Osteoblast (primary cell): ENCODE measurements at places on chromosomes 7 and 10.

- no peak for DNase-seq
Observed at GRCh38 chr10:24193330-24193729, 15.6 kb upstream of the KIAA1217 start.

GRCh38 chr7:102063690-102064180 is 222.9 kb upstream of the SH2B2 start:
- peak; percentile 64 for DNase-seq

DNA sequence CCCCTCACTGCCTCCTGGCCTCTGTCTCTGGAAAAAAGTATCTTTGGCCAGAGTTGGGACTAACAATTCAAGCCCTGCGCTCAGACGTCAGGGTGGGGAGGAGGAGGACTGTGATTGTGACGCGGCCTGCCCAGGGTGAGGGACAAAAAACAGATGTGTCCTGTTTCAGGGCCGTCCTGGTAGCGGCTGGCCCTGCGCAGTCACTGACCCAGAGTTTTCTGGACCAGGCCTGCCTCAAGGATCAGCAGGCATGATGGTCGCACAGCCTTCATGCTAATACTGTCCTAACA is 110.1 kb downstream of the CYTH3 start:
- no peak for DNase-seq

- DNase-seq = no peak
Observed at GRCh38 chr7:79785556-79785955, 332.1 kb upstream of the MAGI2 start.

- DNase-seq = no peak
Observed at GRCh38 chr7:8146106-8146787, 115.7 kb downstream of the ICA1 start.

GRCh38 chr7:137717811-137718271 is 128.9 kb downstream of the DGKI start:
- peak; percentile 72 for DNase-seq

DNA sequence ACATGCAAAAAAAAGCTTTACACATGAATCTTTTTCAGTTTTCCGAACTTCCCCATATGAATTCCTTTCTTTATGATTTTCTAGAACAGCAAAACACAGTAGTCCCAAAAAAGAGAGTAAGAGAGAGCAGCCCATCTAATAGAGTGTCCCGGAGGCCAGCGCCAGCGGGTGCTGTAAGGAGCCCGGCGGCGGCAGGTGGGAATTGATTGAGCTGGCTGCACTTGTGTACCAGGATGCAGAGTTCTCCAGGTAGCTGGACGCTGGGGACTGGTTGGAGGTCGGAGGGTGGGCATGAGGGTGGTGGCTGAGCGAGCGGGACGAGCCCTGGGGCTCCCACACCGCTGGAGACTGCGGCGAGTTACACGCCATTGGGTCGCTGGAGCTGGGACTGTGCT is 4.0 kb downstream of the DLX5 start:
- DNase-seq = peak; percentile 83

- peak; percentile 64 for DNase-seq
Observed at GRCh38 chr10:15715619-15716227, 4.0 kb downstream of the ITGA8 start.

DNA sequence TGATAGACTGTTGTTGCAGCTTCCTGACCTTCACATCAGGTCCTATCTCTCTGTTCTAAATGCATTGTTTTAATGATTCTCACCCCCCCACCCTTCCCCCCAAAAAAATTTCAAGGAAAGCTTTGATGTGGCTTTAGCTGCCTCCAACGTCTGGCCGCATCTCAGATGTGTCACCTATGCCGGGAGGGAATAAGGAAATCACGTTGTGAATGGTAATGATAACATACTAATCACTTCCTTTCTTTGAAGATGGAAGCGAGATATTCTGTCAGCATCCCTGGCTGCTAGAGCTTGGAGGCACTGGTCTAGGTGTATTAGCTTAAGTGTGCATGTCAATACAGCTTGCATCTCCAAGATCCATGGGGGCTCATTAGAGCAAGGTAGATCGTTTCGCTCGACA is 89.6 kb downstream of the VTI1A start:
- DNase-seq = no peak

DNA sequence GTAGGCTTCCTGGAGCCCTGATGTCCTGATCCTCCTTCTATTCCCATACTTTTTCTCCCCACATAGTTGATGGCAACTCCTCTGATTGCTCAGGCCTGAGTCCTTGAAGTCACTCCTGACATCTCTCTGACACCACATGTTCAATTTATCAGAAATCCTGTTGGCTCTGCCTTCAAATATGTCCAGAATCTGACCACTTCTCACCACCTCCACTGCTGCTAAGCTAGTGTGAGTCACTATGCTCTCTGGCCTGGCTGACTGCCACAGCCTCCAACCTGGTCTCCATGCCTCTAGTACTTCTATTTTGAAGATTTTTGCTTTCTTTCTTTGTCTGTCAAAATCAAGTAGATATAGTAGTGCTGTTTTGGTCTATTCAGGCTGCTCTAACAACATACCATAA is 53.0 kb downstream of the TMEM229A start:
- DNase-seq = no peak

GRCh38 chr7:128881458-128882125 is 18.9 kb downstream of the ATP6V1F start:
- DNase-seq = peak; percentile 65

DNA sequence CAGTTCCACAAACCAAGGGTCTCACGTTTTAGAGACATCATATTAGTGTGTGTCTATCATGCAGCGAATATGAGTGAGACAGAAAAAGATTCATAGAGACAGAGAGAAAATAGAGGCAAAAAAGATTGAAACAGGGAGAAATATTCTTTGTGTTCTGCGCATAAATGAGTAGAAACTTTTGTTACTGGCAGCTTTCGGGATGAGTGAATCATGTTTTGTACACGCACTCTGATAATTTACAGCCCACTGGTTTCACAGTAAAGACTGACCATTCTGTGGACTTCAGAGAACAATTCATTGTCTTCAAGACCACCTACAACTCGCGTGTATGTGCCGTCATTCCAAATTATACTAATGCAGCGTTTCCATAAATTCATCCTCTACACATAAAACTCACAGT is 60.2 kb downstream of the NRCAM start:
- no peak for DNase-seq

DNA sequence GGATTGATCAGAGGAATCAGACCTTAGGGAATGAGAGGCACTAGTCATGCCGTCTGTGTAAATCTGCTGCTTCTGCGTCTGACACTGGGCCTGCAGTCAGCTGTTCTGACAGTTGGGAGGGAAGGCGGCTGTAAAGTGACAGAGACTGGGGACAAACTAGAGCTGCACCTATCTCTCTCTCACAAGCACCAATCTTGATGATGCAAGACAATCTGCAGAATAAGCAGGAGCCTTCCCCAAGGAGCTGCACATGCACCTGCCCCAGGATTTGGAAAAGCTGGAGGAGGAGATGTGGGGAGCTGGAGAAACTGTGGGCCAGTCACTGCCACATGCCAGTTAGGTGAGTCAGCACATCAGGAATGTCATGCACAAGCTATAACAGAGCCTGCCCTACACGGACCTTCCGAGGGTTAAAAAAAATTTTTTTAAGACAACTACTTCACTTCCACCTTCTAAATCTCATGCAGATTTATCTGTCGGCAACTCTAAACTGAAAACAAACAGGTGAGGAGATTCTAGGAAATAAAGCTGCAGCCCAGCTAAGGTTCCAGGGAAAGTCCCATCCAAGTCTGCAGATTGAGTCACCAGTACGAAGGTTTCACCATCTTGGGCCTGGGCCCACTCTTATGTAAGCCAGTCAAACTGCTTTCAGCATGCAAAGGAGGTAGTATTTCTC is 39.2 kb downstream of the ENO4 start:
- peak; percentile 76 for DNase-seq

DNA sequence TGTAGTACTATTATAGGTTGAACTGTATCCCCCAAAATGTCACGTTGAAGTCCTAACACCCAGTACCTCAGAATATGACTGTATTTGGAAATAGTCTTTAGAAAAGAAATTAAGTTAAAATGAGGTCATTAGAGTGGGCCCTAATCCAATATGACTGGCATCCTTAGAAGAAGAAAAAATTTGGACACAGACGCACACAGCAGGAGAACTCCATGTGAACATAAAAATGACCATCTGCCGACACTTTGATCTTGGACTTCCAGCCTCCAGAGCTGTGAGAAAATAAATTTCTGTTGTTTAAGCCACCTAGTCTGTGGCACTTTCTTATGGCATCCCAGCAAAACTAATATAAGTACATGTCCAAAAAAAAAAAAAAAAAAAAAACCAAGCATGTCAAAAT is 225.8 kb downstream of the PARD3 start:
- DNase-seq = no peak

GRCh38 chr7:134454277-134454676 is 4.6 kb downstream of the AKR1B1 start:
- no peak for DNase-seq

DNA sequence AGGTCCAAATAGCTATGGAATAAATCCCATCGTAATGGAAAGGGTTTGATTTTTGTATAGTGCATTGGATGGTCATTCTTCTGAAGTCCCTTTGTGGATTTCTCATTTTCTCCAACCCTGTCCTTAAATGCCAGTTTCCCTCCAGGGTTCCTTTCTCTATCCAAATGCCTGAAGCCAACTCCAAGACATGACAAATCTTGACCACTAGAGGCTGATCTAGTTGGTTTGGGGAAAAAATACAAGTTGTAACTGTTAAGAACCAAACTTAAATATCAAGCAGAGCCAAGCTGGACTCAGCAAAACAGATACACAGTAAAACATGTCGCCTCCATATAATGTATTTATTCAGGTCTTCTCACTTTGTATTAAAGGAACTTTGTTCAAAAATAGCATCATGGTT is 28.7 kb downstream of the FRMD4A start:
- DNase-seq = no peak

- DNase-seq = peak; percentile 13
Observed at GRCh38 chr7:106346167-106346677, 61.4 kb upstream of the NAMPT start.

- peak; percentile 97 for DNase-seq
Observed at GRCh38 chr10:73771722-73772280, 10.0 kb upstream of the CHCHD1 start.

GRCh38 chr10:516764-517163 is 172.7 kb downstream of the DIP2C start:
- DNase-seq = no peak

DNA sequence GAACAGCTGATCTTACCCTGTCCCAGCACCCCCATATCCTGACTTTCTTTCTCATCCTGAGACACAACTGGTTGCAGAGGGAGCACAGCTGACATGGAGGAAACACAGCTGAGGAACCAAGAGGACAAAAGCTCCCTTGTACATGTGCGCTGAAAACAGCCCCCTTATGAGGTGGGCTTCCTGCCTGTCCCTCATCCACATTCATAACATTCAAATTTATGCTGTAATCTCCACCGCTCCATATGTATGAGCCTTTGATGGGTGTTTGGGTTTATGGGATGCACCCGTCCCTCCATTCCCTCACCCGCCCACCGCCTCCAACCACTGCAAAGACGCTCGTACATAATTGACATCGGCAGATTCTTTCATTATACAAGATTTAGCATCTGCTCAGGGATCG is 49.6 kb upstream of the BTRC start:
- DNase-seq = no peak

- no peak for DNase-seq
Observed at GRCh38 chr7:27971171-27971812, 209.3 kb downstream of the JAZF1 start.

- no peak for DNase-seq
Observed at GRCh38 chr10:91681361-91682276, 48.7 kb upstream of the PPP1R3C start.

DNA sequence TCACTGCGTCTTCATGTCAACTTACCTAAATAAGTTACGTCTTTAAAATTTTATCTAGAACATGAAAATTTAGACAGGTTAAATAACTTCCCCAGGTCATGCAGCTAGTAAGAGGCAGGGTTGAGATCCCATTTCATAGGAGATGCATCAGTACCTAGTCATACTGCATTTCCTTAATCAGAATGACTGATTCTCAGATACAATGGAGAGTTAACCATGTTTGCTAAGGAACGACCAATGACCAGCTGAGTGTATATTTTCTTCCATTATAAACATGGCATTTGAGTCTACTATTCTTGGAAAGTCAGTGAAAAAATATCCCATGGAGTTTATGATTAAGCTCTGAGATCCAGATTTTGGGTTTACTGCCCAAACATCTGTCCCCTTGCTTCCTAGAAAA is 39.6 kb downstream of the ENTPD1 start:
- no peak for DNase-seq

DNA sequence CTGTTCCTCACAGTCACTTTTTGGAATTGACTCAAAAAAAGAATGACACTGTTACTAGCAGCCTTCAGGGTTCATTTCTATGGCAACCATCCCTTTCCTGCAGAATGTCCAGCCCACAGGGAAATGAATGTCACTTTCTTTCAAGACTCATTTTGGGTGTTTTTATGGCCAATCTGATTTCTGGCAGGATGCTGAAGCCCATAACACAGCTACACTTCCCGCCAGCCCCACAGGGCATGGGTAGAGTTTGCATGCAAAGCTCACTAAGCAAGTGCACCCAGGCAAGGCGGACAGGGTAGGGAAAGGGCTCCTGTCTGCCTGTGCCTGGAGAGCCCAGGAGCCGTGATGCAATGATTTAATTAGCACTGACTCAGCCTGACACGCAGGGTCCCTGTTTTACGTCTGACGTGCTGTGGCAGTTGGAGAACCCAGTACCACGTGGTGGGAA is 26.1 kb upstream of the GPAM start:
- DNase-seq = no peak

GRCh38 chr10:86261941-86262687 is 104.5 kb downstream of the GRID1 start:
- DNase-seq = peak; percentile 81

- DNase-seq = no peak
Observed at GRCh38 chr7:129503725-129504124, 1.4 kb downstream of the SMKR1 start.

DNA sequence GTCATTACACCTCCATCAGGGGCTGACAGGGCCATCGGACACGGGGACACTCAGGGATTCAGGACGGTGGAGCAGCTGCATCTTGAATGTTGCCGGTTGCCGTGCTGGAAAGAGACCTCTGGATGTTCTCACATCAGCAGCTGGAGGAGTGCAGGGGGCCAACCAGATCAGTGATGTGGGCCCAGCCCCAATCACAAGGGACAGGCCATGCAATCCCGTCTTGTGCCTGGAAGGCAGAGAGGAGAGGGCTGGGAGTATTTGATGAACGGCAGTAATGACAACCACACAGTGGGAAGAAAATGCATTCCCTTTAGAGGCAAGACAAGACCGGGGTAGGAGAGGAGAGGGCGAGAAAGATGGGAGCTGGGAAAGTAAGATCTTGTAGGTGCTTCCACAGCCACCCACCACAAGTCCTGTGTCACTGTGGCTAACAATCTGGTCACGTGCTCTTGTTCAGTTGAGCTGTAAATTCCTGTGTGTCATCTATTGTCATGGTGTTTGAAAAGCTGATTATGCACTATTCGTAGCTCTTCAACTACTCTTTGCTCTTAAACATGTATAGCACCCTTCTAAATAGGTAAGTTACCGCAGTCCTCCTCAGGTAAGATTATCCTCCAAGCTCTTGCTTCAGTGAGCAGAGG is 85.9 kb upstream of the LEP start:
- DNase-seq = no peak
